NCI-H1694 treated with DMSO at 0.1 percent for 48 hours (cell line): ENCODE measurements at places on chromosomes 1 and 21.

GRCh38 chr1:220275430-220275829 is 3.2 kb upstream of the RAB3GAP2 start:
- DNase-seq, result no peak

GRCh38 chr1:53421208-53421607 is 38.0 kb upstream of the DMRTB1 start:
- no peak for DNase-seq

DNA sequence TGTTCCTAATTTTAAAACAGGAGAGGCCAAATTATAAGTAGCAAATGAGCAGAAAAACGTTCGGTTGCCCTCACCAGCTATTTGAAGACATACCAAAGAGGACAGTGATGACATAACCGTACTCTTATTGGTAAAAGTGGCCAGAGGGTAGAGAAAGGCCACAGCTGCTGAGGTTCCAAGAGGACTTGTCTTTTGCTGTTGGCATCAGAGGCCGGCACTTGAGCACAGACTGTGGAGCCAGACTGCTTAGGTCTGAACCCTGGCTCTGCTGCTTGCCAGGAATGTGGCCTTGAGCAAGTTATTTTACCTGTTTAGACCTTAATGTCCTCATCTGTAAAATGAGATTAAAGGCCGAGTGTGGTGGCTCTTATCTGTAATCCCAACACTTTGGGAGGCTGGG is 14.9 kb downstream of the ETV3L start:
- no peak for DNase-seq

GRCh38 chr1:217617126-217617525 is 13.8 kb downstream of the GPATCH2 start:
- no peak for DNase-seq

GRCh38 chr1:210325026-210325670 is 3.6 kb upstream of the HHAT start:
- DNase-seq, result no peak

GRCh38 chr1:95371666-95372282 is 137.8 kb downstream of the RWDD3 start:
- DNase-seq, result no peak

- DNase-seq, result no peak
These were observed 69.2 kb upstream of the SGIP1 start for GRCh38 chr1:66464802-66465201.

DNA sequence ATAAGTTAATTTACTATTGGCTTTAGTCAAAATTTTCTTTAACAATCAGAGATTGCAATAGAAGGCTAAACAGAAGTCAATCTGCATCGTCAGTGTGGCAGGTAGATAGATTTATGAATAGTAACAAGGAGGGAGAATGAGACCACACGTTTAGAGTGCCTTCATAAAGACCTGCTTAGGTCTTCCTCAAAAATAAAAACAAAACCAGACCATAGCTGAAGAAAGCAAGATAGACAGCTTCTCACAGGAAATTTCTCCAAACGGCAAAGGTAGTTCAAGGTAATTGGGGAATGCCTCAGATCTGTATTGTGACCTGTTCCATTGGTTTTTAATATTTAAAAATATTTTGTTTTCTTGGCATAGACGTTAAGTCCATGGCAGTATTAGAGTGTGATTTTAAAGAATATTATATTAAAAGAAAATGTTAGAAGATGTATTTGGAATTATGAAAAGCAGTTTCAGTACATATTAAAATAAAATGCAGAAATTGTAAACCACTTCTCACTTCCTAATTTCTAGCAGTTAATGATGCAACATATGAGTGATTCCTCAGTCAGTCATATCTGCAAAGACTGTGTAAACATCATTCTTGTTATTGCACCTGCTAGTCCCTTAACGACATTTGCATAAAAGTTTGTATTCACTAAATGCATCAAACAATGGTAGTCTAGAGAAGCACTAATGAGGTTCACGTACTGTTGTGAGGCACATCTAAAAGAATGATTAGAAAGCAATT is 278.0 kb downstream of the HLX start:
- DNase-seq, result no peak

DNA sequence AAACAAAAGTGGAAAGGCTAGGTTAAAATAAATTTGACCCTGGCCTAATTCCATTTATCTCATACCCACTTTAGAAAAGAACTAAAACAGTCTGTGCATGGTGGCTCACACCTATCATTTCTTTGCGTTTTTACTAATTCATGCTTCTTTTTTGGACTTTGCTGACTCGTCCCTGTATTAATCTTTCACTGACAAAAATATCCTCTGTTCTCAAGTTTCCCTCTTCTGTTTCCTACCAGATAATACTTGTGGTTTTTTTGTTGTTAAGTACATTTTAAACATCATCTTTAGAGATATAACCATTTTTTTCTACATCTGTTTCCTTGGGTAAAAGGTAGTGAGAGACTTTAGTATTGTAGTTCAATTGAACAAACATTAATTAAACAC is 11.5 kb downstream of the CNST start:
- DNase-seq, result no peak

- DNase-seq, result no peak
These were observed 2.0 kb upstream of the USF1 start for GRCh38 chr1:161047436-161048420.

GRCh38 chr1:109158433-109158832 is 44.5 kb downstream of the ELAPOR1 start:
- no peak for DNase-seq

DNA sequence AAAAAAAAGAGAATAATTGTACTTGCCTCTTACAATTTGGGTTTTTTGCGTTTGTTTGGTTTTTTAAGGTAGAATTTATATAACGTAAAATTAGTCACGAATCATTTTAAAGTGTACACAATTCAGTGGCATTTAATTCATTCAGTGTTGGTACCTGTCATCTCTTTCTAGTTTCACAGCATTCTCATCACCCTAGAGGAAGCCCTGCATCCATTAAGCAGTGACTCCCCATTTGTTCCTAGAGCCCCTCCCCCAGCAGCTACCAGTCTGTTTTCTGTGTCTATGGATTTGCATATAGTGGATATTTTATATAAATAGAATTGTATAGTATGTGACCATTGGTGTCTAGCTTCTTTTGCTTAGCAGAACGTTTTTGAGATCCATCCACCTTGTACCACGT is 233.2 kb upstream of the FMN2 start:
- DNase-seq, result no peak

DNA sequence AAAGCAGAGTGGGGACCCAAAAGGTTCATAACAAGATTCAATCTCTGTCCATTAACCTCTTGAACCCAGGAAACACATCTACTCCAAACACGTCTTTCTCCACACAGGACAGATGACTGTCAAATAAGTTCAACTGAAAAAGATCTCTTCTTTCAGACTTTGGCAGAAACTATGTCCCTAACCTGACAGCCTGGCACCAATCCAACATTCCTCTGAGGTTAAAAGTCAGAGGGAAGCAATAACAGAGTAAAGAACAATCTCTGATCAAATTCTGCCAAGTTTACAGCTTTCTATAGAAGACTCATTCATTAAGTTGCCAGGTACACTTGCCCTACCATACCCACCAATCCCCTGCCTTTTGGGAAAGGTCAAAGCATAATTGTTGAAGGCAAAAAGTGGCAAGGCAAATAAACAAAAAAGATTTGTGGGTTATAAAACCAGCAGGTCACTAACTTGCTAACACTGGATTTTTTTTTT is 31.9 kb downstream of the OTUD7B start:
- DNase-seq, result no peak

GRCh38 chr1:88736633-88737248 is 52.7 kb downstream of the PKN2 start:
- no peak for DNase-seq

DNA sequence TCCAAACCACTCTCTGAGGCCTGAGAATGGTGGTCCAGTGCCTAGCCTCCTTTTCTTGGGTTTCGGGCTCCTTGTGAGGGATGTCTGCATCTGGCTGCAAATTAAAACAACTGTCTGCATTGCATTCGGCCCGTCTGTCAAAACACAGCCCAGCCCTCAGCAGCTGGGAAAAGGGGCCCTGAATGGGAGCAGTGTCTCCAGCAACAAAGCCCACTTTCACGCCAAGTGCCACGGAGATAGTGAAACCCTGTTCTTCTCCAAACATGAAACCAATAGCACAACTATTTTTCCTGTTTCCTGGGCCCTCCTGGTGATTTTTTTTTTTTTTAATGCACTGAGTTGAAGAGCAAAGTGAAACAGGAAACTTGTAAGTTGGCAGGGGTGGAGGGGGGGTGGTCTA is 138.4 kb downstream of the PLXNA2 start:
- DNase-seq, result no peak

GRCh38 chr1:156931211-156931952 is 10.9 kb downstream of the LRRC71 start:
- DNase-seq, result no peak
